ENCODE measurements at places on chromosomes 5 and 9.

- peak; percentile 69 for DNase-seq
Observed at GRCh38 chr9:112844771-112845542, 45.7 kb downstream of the SLC46A2 start.

DNA sequence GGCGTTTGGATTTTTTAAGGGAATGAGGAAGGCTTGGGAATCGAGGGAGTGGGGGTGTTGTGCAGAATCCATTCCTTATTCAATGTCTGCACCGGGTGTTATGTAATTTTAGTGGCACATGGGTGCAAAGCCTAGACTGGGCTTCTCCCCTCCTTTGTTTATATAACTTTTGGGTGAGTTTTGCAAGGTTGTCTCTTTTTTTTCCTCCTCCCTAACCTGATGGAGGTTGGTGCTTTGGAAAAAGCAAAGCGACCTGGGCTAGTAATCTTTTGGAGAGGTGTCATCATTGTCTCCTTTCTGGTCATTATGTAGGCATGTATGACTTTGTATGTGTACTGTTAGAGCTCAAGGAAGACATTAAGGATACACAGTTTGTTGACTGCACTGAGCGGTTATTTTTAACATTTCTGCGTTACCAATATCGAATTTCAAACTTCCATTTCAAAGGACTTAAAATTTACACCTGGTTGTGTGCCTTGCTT is 3.1 kb downstream of the SMARCA2 start:
- DNase-seq, result no peak

DNA sequence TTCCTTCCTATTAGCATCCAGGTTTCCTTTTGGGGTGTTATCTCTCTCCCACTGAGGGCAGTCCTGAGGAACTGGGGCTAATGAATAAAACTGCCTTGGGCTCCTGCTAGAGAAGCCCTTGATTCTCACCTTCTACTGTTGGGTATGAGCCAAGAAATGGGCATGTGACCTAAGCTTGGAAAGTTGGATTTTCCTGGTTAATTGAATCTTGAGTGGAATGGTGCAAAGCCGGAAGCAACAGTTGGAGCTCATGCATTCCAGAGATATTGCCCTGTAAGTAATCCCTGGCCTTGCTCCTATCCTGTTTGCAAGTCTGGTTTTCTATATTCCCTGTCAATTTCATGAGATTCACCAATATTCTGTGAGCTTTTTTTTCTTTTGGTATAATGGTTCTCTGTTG is 158.5 kb upstream of the ELL2 start:
- no peak for DNase-seq

DNA sequence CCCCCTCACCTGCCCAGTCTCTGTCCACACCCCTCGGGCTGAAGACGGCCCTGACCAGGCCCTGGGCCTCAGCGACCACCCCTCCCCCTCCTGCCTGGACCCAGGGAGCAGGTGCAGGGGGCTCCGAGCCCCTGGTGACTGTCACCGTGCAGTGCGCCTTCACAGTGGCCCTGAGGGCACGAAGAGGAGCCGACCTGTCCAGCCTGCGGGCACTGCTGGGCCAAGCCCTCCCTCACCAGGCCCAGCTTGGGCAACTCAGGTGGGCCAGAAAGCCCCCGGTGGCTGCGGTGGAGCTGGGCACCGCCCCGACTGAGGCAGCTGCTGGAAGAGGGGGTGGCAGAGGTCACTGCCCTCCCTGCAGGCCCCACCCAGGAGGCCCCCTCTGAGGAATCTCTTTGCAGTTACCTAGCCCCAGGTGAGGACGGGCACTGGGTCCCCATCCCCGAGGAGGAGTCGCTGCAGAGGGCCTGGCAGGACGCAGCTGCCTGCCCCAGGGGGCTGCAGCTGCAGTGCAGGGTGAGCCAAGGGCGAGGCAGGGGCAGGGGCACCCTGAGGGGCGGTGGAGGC is 7.7 kb downstream of the ENTPD8 start:
- DNase-seq, result no peak

- no peak for DNase-seq
Observed at GRCh38 chr5:43231977-43232376, 40.0 kb downstream of the NIM1K start.

DNA sequence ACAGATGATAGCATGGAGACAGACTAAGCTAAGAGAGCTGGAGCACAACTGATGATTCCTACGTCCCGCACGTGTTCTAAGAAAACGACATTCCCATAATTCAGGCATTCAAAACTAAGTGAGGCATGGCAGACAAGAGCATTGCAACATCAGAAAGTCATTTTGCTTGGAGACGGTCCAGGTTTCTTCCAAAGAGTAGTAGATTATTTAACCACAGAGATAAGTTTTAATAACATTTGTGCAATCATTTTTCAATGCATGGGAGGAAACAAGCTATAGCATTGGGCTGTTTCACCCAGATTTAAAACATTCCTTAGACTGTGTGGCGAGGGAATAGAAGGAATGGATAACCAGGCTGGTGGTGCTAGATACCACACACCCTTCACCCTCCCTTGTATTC is 117.2 kb downstream of the APBA1 start:
- DNase-seq, result peak; percentile 92

DNA sequence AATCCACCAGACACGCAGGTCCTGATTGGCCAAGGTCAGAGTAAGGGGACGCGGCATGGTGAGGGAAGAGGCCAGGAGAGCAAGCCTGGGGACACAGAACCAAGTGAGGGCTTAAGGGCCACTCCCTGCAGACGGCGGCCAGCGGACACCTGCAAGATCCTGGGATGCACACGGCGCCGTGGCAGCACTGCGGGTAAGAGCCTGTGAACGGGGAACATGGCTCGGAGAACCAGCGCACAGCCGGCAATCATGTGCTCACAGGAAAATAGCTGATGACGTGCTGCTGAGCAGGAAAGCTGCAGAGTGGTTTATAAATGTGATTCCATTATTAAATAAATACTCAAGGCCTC is 27.0 kb upstream of the NSMF start:
- no peak for DNase-seq

GRCh38 chr9:96169484-96169883 is 132.5 kb downstream of the HSD17B3 start:
- peak; percentile 83 for DNase-seq

DNA sequence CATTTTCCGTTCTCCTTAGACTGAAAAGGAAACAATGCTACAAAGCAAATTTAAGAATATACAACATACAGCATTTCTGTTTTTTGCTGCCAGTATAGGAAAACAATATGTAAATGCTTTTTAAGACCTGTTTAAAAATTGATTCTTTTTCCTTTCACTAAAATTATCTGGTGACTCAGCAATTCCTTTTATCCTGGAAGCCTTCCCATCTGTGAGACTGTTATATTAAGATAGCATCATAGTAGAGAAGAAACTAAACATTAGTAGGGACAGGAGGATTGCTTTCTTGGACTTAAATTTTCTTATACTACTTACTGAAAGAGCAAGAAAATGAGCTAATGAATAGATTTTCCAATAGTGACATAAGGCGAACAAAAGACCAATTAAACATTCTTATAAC is 30.0 kb upstream of the GPR21 start:
- peak; percentile 57 for DNase-seq

DNA sequence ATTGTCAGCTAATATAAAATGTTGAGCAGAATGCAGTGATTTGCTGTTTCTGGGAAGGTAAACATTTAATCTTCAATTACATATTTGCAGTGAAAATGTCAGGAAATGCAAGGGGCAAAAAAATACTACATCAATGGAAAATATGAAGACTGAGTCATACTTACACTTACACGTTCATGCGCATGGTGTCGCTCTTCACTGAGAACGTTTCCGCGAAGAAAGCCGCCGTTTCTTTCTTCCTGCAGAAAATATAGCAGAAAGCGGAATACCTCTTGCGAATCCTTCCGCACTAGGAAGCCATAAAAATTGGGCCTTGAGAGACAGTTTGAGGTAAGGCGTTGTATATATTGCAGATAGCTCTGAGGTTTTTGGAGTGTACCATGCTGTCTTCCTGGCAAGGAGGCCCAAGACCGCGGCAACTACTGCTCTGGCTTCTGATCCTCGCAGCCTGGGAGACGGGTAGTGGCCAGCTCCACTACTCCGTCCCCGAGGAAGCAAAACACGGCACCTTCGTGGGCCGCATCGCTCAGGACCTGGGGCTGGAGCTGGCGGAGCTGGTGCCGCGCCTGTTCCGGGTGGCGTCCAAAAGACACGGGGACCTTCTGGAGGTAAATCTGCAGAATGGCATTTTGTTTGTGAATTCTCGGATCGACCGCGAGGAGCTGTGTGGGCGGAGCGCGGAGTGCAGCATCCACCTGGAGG is at the start of gene PCDHA13:
PCDHA13 (plus strand) TSS at position 236 of the 702 bp plus-strand sequence; CDS start at position 381, 145 bp downstream.
- DNase-seq, result no peak

- DNase-seq, result no peak
Observed at GRCh38 chr9:123883634-123884033, 46.3 kb downstream of the DENND1A start.

DNA sequence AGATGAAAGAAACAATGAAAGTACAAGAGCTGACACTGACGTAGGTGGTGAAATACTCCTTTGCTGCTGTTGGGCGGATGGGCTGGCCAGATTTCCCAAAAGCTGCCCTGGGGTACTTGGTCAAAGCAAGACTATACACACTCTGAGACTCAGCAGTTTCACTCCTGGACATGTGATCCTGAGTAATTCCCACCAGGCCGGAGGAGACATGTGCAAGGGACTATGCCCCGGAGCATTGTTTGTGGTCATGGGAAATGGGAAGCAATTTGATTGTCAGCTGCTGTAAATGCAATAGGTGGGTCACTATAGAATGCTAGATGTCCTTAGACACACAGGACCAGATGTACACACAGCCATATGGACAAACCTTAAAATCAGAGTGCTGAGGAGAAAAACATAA is 116.1 kb downstream of the DCP2 start:
- no peak for DNase-seq

GRCh38 chr5:80198399-80198798 is 57.4 kb downstream of the SERINC5 start:
- no peak for DNase-seq

GRCh38 chr5:168147568-168148360 is 143.7 kb upstream of the WWC1 start:
- peak; percentile 18 for DNase-seq

DNA sequence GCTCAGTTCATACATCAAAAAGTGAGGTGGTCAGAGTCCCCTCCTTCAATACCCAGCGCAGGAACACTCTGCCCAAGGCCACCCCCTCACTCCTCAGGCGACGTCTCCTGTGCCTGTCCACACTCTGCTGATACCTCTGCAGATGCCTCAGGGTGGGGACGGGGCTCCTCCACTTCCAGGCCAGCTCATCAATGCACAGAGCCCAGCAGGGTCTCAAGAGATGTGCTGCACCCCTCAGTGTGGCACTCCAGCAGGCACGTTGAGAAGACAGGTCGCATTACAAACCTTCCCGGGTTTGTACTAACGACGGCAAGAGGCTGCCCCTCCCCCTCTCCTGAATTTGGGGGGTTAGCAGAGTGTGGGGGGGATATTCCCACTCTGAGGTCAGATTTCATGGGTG is 128.5 kb downstream of the ZNF354C start:
- DNase-seq, result no peak

DNA sequence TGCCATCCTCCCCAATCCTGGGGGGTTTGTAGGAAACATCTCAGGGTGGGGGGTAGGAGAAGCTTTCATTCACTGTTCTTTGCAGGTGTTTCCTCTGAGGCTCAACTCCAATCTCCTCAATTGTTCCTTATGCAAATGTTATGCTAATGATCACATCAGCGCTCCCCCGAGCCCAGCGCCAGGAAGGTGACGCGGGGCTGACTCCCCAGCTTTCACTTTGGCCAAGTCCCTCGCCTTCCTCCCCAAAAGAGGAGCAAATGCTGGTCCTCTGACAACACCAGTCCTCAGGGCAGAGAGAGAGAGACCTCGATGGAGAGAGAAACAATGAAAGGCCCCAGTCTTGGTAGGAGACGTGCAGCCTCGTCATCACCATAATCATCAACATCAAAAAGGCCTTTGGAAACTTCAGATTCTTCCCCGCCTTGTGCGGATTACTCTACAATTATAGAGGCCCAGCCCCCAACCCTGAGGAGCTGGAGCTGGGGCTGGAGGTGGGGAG is 39.1 kb downstream of the PCDH1 start:
- DNase-seq, result peak; percentile 33

- DNase-seq, result no peak
Observed at GRCh38 chr9:77857513-77858259, 173.9 kb downstream of the GNAQ start.

GRCh38 chr5:14582797-14583137 is 1.2 kb downstream of the OTULINL start:
- no peak for DNase-seq

GRCh38 chr9:127004946-127005769 is 90.6 kb downstream of the RALGPS1 start:
- no peak for DNase-seq

- peak; percentile 27 for DNase-seq
Observed at GRCh38 chr5:66851306-66851705, 255.1 kb downstream of the MAST4 start.

DNA sequence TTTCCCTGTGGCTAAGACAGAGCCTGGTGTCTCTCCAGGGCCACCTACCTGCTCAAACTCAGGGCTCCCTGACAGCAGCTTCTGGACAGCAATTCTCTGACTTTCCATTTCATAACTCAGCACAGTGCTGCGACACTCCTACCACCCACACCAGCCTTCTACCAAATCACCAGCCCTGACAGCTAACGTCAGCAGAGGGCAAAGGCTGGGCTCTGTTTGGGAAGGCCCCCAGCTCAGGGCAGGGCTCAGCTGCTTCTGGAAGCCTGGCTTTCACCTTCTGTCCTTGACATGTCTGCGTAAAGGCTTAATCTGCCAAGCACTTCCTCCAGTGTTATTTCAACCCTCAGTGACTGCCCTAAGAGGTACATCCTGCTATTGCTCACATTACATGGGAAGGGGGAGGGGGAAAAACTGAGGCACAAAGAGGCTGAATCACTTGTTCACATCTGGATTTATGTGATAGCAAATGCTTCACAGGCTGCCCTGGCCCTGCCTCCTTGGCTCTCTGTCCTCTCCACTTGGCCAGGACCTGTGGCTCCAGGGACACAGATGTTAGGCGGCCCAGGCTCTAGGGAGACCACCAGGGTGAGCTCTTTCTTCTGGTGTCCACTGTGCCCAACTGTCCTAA is 102.5 kb upstream of the PANK3 start:
- peak; percentile 23 for DNase-seq

- DNase-seq, result no peak
Observed at GRCh38 chr9:124860582-124861341, 995 bp downstream of the RPL35 start.

DNA sequence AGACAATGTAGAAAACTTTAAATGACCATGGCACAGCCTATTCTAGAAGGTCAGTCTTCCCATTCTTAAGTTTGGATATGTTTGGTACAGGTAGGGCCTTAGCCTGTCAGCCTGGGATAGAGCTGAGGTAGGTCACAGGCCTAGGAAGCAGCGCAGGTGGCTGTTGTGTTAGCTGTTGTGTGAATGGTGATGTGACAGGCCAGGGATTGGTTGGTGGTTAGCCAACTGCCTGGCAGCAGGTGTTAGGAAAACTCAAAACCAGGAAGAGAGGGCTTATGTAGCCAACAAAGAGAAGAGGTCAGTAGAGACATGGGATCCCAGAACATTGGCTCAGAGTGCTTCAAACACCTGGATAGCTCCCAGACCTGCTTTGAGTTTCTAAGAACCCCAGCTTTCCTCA is 84.2 kb downstream of the FBXO38 start:
- no peak for DNase-seq

- DNase-seq, result no peak
Observed at GRCh38 chr5:165305596-165305995, 1800.2 kb downstream of the MAT2B start.

Measured in fibroblast of skin of scalp (primary cell).